ENCODE measurements at places on chromosomes 1 and 21.

- DNase-seq: no peak
Observed at GRCh38 chr1:65398083-65398482, 22.4 kb upstream of the LEPR start.

- DNase-seq: no peak
Observed at GRCh38 chr21:41668686-41669532, 97.9 kb downstream of the RIPK4 start.

- no peak for DNase-seq
Observed at GRCh38 chr1:48591181-48591580, 119.2 kb upstream of the SPATA6 start.

DNA sequence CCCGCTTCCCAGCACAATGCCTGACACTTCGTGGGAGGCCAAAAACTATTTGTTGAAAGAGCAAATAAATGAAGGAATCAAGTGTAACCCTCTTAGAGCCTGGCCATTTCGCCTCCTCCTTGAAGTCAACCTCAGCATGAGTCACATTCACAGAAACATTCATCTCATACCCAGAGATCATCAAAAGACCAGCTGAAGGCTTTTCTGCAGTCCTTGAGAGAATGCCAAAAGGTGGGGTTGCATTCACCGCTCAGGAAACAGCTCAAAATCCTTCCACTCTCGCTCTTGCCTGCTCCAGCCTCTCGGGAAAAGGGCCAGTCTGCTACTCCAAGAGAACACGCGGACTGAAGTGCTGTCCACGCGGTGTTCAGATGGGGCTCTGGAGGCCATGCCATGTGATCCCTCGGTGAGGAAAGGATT lies 90.0 kb downstream of the VWA5B1 start:
- peak; percentile 97 for DNase-seq

DNA sequence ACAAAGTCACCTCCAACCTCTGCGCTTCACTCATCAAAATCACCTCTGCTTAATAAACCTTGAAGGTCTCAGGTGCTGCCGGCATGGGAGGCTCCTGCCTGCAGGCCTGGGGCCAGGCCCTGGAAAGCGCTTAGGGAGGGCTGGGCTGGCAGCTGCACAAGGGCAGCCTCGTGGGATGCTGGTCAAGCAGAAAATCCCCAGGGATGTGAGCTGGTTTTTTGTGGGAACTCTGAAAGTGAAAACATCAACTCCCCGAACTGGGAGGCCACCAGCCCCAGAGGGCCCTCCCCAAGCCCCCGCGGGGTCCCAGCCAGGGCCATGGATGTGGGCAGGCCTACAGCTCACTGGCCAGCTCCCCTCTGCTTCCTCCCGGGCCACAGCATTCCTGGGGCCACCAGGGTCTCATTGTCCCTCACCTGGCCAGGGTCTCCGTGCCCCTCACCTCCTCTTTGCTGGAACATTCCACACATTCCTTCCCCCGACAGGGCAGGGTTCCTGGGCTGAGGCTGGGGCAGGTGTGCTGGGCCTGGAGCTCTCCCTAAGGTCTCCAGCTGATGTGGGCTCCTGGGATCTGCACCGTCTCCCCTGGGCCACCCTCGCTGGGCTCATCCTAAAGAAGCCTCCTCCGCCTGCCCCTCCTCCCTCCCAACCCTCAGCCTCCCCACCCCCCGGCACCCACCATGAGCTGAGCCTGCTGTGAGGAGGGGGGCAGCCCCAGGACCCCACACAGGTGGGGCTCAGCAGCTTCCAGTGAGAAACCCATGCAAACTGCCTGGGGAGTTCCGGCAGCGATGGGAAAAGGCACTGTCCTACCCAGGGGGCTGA lies 36.0 kb upstream of the POFUT2 start:
- peak; percentile 63 for DNase-seq

DNA sequence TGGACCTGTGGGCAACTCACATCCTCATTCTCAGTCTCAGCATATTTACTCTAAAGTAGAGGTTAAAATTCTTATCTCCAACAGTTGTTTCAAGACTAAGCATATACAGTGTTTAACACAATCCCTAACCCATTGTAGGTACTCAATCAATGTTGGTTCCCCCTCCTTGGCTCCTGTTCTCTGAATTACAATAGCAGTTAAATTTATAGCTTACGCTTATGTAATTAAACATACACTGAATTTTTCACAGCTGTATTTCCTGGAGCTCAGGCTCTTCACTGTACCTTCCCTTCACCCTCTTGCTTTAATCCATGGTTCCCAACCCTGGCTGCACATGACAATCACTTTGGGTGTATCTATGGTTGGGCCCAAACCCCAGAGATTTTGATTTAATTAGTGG lies 89.4 kb downstream of the LPAR3 start:
- no peak for DNase-seq

GRCh38 chr1:237108297-237109040 lies 66.5 kb downstream of the RYR2 start:
- no peak for DNase-seq

- peak; percentile 96 for DNase-seq
Observed at GRCh38 chr1:156601122-156601830, at the start of gene GPATCH4. GPATCH4 (minus strand) TSS chr1:156601479.

GRCh38 chr1:41341772-41342562 lies 19.3 kb upstream of the FOXO6 start:
- no peak for DNase-seq

- DNase-seq: no peak
Observed at GRCh38 chr1:164210211-164210739, 348.7 kb upstream of the PBX1 start.

GRCh38 chr1:93979718-93980319 lies 70.6 kb upstream of the GCLM start:
- DNase-seq: peak; percentile 95

DNA sequence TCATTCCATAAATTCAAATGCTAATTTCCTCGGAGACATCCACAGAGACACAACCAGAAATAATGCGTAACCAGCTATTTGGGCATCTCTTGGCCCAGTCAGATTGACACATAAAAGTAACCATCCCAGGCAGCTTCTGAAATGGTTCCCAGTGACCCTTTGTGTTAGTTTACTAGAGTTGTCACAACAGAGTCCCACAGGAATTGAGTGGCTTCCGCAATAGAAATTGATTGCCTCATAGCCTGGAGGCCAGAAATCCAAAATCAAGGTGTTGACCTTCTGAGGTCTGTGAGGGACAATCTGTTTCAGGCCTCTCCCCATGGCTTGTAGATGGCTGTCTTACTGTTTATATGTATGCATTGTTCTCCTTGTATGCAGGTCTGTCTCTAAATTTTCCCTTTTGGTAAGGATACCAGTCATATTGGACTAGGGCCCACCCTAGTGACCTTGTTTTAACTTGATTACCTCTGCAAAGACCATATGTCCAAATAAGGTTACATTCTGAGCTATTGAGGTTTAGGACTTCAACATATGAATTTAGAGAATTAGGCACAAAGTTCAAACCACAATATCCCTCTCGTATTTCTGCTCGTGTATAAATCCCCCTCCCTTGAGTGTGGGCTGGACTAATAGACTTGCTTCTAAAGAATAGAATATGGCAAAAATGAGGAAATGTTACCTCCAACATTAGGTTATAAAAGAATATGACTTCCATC lies 78.2 kb upstream of the FGGY start:
- no peak for DNase-seq

DNA sequence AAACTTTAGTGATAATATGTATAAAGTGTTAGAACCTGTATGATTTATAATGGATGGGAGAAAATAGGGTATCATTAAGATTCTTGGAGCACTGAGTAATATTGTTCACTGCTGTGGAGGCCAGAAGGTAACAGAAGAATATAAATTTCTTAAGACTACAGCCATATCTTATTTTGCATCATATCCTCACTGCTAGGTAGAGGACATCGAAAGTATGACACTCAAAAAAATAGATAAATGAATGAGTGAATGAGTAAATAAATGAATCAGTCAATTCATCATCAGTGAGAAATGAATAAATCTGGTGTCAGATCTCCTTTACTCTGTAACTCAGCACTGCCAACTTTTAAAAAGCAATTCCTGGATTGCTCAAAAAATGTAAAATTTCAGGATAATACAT lies 33.2 kb downstream of the RGS13 start:
- no peak for DNase-seq

DNA sequence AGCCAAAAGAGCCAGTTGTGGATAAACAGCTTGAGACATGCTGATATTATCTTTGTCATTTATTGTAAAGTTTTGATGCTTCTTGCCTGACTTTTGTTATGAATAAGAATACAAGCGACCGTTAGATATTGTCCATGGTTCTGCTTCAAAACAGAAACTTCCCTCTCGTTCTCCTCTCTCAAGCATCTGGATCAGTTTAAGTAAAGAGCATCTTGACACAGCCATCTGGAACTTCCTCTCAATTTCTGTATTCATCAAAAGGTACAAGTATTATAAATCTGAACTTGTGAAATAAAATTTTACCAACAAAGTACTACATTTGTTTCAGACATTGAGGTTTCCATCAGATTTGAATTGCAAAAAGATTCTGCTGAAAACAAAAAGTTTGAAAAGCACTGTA lies 36.4 kb upstream of the CLDN14 start:
- DNase-seq: no peak

- no peak for DNase-seq
Observed at GRCh38 chr1:218679391-218679790, 334.3 kb downstream of the TGFB2 start.

GRCh38 chr1:211761400-211761799 lies 69.2 kb downstream of the LPGAT1 start:
- DNase-seq: no peak

Data from fibroblast of the aortic adventitia (primary cell).